ENCODE measurements at places on chromosomes 12 and 14. TPM values are rescaled to one million over a fixed set of nuclear protein-coding genes. Genes with fewer than 3 reads are reported as not detected.

The RHEBL1 gene
- 2.0 TPM for total RNA-seq

The GPR84 gene
- not detected for total RNA-seq

The FAM90A1 gene
- not detected for total RNA-seq

The TMCC3 gene
- total RNA-seq = 2.9 TPM

The ITGB7 gene
- total RNA-seq = 0.49 TPM

The PPTC7 gene
- 65.0 TPM for total RNA-seq

The USP44 gene
- total RNA-seq = 0.44 TPM

The CACNA2D4 gene
- 0.25 TPM for total RNA-seq

The NOP9 gene
- 22.1 TPM for total RNA-seq

The OR2AP1 gene
- not detected for total RNA-seq

The GALNT8 gene
- total RNA-seq = 0.63 TPM
